ENCODE measurements at places on chromosomes 6 and 20.

DNA sequence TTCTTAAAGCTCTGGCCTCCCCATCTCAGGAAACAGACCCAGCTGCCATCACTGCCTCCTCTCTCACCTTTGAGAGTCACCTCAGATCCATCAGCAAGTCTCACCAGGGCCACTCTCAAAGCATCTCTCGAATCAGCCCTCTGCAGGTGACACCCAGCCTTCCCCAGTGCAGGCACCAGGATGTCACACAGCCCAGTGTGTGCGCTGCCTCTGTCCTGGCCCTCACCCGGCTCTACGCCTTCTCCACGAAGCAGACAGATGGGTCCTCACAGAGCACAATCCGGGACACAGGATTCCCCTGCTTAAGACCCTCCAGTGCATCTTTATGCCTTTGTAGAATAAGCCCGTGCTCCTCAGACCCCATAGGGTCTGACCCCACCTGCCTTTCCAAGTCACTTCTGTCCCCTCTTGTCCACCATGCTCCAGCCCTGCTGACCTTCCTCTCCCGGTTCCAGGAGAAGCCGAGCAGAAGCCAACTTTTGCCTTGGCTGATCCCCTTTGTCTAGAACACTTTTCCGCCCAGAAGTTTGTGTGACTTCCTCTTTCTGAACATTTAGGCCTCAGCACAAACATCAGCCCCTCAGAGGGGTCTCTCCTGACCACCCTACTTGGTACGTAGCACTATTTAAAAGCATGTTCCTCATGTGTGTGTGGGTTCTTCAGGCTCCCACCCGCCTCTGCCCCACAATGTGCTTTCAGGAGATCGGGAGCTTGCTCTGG is 60.2 kb downstream of the PSMG4 start:
- DNase-seq: no peak

DNA sequence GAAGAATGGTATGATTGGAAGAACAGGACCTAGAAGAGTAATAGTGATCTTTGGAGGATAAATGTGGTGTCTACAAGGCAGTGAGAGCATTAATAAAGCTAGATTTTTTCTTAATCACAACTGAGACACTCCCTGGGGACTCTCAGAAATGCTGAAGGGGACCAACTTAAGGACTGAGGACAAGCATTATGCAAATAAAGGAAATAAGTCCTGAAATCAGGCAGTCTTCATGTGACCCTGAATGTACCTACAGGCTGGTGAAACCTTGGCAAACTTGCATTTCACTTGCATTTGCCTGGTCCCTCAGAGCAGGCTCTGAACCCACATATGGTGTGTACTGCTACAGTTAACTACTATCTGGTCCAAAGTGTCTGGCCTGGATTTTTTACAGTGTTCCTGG is 19.3 kb upstream of the TTK start:
- DNase-seq: no peak

DNA sequence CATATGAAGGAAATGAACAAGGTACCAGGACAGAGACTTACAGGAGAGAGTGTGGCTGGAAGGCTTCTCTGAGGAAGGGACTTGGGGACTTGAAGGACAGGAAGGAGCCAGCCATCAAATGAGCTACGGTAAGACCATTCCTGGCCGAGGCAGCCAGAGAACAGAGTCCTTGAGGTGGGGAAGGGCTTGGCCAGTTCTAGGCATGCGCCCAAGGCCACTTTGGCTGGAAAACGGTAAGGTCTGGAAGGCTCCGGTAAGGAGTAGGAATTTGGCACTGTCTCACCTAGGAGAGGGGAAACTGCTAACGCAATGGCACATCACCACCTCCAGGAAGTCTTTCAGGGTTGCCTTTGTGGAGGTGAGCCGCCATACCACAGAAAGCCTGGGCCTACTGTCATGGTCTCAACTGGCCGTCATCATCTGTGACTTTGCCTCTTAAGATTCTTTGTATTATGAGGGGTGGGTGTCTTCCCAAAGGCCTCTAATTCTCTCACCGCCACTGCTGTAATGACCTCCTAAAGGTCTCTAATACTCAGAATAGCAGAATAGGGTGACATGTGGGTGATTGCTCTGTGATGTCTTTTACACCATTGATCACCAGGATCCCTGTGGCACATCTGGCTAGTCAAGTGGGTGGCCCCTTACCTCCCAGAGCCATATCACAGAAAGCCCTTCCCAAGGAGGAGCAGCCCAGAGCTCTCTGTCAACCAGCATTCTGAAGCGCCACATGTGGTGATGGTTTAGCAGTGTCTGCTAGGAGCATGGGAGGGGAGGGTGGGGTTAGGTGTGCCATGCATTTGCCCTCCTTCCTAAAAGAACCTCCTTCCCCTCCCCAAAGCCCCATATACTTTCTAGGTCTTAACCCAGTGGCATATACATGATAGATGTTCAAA is 17.7 kb upstream of the STX16 start:
- no peak for DNase-seq

GRCh38 chr6:75791881-75792280 is 42.8 kb downstream of the MYO6 start:
- no peak for DNase-seq

GRCh38 chr6:7691675-7692452 is 34.0 kb upstream of the BMP6 start:
- DNase-seq: no peak

DNA sequence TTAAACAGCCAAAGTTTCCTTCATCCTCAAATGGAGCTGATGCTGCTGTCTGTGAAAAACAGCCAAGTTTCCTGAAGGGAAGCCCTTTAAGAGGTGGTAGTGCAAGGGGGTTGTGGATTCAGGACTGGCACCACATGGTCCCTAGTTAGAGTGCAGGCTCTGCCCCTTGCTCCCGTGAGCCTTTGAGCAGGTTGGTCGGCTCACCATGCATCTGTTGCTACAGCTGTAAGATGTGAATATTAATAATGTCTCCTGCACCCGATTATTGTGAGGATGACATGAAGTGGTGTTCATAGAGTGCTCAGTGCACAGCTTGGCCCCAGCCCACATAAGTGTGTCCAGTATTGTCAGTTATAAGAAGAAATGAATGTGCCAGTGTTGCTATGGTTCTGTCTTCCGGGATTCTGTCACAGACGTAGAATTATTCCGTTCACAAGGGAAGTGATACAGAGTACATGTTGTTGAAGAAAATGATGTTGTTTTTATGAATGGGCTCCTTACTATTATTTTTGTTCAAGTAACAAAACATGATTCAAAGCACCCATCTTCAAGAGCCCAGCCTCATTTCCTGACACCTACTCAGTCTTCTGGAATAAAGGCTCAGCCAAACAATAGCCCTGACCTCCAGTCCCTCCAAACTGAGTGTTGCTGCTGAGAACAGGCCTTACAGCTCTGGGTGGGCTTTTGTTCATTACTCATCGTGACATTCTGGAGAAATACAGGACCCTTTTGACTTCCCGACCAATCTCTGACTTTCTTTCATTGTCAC is 2.9 kb upstream of the PKIG start:
- no peak for DNase-seq

GRCh38 chr6:150343434-150343833 is 25.4 kb upstream of the IYD start:
- no peak for DNase-seq

GRCh38 chr20:60467078-60467477 is 508.9 kb downstream of the CDH26 start:
- no peak for DNase-seq

DNA sequence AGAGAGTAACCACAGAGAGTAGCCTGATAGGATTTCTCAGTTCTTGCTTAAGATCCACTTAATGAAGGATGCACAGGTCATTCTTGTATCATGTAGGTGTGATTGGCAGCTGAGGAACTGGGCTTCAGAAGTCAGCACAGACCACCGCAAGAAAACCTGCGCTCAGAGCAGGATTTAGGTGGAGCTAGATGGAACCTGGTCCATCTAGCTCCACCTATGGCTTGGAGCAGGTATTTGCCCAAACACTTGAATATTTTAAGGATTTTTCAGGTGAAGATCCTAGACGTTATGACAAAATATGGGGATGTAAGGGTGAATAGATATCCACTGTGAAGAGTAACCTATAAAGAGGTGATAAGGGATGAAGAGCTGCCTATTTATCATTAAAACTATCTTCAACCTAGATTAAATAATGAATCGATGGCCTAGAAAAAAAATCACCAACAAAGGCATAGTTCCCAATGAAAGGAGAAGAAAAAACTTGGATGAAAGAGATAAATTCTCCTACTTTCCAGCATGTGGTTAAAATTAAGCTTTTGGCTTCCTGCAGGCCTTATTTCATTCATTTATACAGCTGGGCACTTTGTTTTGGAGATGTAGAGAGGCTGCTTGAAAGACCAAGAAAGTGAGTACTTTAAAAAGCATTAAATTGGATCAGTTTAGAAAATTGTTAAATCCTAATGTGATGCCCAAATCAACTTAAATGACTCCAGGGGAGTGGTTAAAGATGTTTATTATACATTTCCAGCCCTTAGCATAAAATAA is 778.4 kb upstream of the GJE1 start:
- no peak for DNase-seq

DNA sequence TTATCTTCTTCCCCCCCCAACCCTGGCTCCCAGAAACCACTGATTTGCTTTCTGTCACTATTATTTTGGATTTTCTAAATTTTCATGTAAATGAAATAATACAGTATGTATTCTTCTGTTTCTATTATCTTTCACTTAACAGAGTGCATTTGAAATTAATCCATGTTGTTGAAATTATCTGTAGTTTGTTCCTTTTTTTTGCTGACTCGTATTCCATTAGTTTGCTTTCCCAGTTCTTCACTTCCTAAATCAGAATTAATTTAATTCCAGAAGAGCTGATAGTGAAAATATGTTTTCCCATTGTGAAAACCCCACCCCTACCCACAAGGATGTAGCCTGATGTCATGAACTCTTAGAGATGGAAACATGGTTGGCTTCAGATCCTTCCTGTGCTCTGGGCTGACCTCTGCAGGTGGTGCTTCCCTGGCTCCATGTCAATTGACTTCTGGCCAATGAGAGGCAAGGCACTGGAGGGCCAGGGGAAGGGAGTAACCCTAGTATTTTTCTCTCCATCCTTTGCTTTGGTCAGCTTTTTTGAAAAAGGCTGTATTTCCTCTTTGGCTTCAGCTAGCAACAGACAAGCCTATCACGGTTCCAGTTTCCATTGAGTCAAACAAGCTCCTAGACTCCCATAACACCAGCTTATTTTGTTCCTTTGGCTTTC is 244.4 kb upstream of the HSF2 start:
- no peak for DNase-seq

- DNase-seq: no peak
Observed at GRCh38 chr20:998231-998830, 3.8 kb downstream of the RSPO4 start.

GRCh38 chr6:3616565-3617176 is 134.8 kb downstream of the PXDC1 start:
- DNase-seq: no peak

GRCh38 chr6:118705544-118706491 is 54.4 kb upstream of the CEP85L start:
- DNase-seq: no peak

DNA sequence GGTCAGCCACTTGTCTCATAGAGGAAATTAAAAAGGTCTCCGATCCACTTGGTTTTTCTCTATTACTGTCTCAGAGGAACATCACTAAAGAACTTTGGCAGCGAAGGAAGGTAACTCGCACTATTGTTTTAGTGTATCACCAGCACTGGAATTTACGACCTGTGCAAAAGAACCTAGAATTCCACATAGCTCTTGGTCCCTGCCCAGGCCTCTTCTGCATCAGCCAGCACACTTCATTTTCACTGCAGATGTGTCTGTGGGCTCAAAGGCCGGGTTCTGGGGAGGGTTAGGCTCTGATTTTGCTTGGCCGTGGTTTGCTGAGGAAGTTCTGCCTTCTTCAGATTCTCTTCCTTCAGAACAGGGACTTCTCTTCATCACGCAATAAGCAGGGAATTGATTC is 102.8 kb upstream of the TMEM181 start:
- DNase-seq: no peak

- DNase-seq: no peak
Observed at GRCh38 chr20:24577271-24577909, 108.0 kb downstream of the SYNDIG1 start.

GRCh38 chr6:166940643-166941068 is 15.7 kb downstream of the RNASET2 start:
- no peak for DNase-seq

GRCh38 chr6:12845224-12846004 is 128.8 kb downstream of the PHACTR1 start:
- no peak for DNase-seq

All from stimulated activated CD4-positive, alpha-beta T cell treated with anti-CD3 and anti-CD28 coated beads, Interleukin-15, amount 100 ng/mL, for 48 hours (primary cell).